ENCODE measurements at places on chromosomes 1 and 21. TPM values are rescaled to one million over a fixed set of nuclear protein-coding genes. Genes with fewer than 3 reads are reported as not detected.
A peak's percentile ranks its signal among the peaks of the same experiment; 100 is the strongest.

Gene S100A14
- not detected for total RNA-seq

Gene OR2W3
- total RNA-seq = 0.83 TPM

Gene CYP4A11
- not detected for total RNA-seq

Gene S100A11
- total RNA-seq = 190 TPM

DNA sequence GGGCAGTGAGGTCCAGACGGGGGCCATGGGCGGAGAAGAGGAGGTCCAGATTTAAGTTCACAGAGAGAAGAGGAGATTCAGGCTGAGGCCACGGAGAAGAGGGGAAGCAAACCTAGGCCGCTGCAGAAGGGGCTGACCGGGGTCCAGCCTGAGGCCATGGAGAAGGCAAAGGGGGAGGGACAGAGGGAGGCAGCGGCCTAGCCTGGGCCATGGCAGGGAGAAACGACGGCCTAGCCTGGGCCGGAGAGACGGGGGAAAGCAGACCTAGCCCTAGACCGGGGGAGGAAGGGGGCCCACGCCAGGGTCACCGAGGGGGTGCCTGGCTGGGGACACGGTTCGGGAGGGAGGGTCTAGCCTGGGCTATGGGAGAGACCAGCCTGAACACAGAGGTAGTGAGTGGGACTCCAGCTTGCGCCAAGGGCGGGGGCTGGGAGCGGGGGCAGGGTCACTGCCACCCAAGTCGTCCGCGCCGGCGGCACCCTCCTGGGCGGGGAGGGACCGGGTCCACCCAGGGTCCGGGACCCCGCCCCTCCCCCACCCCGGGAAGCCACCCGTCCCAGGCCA lies 459 bp downstream of the CAPZB start:
- H3K4me3 ChIP-seq = peak overlapping the region; percentile 100
- peak overlapping the region; percentile 100 for H3K27ac ChIP-seq
- no peaks in the 10 kb centered on the region for H3K36me3 ChIP-seq
- peaks cover 65% of the 10 kb centered on the region for H3K4me1 ChIP-seq
- DNase-seq = no peak
